ENCODE measurements at places on chromosomes 3 and 15.

DNA sequence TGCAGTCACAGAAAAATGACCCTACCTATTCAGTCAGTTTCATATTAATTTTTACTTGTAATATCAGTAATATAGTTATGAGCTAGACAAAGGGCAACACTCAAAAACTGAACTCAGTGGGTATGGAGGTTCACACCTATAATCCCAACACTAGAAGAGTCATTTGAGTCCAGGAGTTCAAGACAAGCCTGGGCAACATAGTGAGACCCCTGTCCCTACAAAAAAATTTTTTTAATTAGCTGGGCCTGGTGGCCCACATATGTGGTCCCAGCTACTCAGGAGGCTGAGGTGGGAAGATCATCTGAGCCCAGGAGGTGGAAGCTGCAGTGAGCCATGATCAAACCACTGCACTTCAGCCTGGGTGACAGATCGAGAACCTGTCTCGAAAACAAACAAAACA is 3.1 kb downstream of the TMF1 start:
- DNase-seq, result no peak

GRCh38 chr15:94066046-94066445 is 165.3 kb upstream of the MCTP2 start:
- DNase-seq, result no peak

DNA sequence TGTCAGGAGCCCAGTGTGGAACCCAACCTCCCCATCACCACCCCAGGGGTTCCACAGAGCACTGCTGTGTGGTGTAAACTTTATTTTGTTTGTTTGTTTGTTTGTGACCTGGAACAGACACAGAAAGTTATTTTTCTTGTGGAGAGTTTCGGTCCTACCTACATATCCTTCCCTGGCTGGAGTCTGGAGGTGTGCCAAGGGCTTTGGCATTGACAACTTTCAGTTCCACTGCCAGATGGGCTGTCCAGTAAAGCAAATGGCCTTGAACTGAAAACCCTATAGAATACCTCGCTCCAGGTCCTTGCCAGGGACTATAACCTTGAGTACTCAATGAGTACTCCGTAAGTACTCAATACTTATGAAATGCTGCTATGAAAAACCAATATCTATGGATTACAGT is 103.5 kb downstream of the MITF start:
- DNase-seq, result no peak

GRCh38 chr3:24338409-24339130 is 156.1 kb downstream of the THRB start:
- DNase-seq, result no peak

DNA sequence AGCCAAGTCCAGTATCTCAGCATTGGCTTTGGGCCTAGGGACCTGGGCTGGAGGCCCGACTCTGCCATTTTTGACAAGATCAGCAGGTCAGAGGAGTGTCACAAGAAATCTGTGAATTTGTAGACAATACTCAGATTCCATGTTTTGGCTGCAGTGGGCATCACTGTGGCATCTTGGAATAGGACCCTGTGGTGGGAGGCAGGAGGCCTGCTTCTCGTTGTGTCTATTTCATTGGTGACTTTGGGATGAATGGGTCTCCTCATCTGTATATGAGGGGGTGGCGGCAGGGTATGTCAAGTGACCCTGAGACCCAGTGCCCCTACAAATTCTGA is 3.3 kb downstream of the C15orf39 start:
- DNase-seq, result no peak

GRCh38 chr15:46366360-46367007 is 731.7 kb downstream of the SQOR start:
- no peak for DNase-seq

GRCh38 chr3:74393426-74393825 is 221.0 kb downstream of the CNTN3 start:
- DNase-seq, result no peak

DNA sequence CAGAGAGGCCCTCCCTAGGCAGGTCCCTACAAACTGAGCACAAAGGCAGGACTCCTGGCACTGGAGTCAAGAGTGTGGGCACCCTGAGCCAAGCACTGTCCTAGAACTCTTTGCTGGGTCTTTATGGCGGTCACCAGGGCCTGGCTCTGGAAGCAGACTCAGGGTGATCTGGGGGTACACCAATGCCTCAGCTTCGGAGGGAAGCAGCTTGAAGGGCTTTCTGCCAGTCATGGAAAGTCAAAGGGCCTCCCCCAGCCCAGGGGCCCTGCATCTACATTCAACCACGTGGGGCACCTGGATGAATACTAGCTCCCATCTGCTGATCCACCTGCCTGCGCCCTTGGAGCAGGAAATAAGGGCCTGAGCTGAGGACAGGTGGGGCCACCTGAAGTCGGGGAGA is 7.4 kb downstream of the EPB42 start:
- DNase-seq, result no peak

DNA sequence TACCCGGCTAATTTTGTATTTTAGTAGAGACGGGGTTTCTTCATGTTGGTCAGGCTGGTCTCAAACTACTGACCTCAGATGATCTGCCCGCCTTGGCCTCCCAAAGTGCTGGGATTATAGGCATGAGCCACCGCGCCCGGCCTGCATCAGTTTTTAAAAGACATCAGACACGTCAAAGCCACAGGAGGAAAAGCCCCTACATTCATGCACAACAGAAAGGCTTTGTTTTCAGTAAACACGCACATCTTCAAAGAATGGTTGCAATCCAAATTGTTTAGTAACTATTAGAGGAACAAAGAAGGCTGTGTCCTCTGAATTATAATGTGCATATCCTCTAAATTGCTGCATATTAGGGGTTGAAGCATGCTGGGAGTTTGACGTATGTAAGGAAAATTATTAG is 53.3 kb downstream of the BTD start:
- no peak for DNase-seq

- no peak for DNase-seq
Measured at GRCh38 chr15:59307165-59307537, 65.5 kb downstream of the MYO1E start.

GRCh38 chr3:184942735-184943134 is 130.8 kb downstream of the VPS8 start:
- DNase-seq, result no peak

GRCh38 chr3:30011237-30011803 is 595.1 kb upstream of the TGFBR2 start:
- no peak for DNase-seq

- no peak for DNase-seq
Measured at GRCh38 chr3:158248261-158248660, 138.4 kb downstream of the RSRC1 start.

- DNase-seq, result no peak
Measured at GRCh38 chr15:91950631-91951329, 97.3 kb downstream of the SLCO3A1 start.

DNA sequence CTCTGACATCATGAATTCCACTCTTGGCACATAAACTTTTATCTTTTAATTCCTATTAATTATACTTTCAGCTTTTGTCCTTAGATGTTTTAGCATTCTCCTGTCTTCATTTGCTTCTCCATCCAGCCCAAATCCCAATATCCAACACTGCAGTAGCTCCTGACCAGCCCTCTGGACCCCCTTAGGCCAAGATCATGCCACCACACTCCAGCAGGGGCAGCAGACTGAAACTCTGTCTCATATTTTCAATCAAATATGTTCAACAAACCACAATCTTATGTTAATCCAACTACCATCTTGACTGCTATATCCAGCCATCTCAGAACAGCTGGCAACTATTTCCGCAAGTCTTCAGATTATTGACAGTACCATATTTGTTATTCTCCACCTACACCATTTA is 315.8 kb upstream of the ROBO2 start:
- DNase-seq, result peak; percentile 9

DNA sequence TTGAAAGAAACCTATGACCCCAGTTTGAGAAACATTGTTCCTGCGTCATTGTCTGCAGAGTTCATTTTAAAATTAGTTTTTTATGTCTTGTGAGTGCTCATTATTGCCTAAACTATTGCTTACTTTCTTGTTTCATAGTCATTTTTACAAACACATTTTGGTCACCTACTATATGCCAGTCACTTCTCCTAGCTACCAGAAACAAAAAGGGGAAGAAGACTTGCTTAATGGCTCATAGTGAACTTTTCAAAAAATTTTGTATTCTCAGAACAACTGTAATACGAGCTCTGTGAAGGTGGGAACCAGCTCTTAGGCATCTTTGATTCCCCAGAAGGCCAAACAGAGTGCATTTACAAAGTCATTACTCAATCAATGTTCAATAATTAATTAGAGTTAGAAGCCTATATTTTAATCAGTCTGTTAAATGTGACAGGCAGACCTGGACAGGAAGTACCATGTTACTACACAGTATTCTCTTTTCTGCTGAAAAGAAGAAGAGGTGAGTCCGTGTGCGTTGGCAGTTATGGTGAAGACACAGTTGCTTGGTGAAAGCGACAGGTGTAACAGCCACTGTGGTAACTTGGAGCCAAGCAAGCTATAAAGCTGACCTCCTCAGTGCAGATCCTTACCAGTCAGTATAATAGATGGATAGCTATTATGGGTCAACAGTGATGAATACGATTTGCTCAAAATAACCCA is 46.6 kb downstream of the DPPA2 start:
- DNase-seq, result no peak

- DNase-seq, result no peak
Measured at GRCh38 chr3:29639578-29640290, 358.9 kb downstream of the RBMS3 start.

DNA sequence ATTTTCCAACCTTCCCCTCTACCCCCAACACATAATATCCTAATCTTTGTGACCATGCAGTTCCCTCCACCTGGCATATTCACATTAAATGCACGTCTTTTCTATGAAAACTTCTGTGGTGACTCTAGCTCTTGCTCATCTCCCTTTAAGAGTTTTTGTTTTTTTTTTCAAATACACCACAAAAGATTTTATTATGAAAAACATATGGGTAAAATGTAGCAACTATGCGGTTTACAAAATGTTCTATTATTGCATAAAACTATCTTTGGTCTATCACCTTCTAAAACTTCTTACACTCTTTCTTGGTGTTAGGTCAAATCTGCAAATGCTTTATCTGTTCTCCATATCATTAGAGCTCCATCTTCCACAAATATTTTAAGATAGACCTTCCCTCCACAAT is 38.6 kb upstream of the ADGRG7 start:
- no peak for DNase-seq
